ENCODE measurements at places on chromosomes 2 and 18. TPM values are rescaled to one million over a fixed set of nuclear protein-coding genes. Genes with fewer than 3 reads are reported as not detected.
A peak's percentile ranks its signal among the peaks of the same experiment; 100 is the strongest.

Gene ANKRD30B
- polyA plus RNA-seq, result not detected

GRCh38 chr2:21052044-21052443 lies 8.2 kb upstream of the APOB start:
- no peak for DNase-seq

- no peak for DNase-seq
Observed at GRCh38 chr18:23196119-23197007, 61.1 kb downstream of the CABLES1 start.

DNA sequence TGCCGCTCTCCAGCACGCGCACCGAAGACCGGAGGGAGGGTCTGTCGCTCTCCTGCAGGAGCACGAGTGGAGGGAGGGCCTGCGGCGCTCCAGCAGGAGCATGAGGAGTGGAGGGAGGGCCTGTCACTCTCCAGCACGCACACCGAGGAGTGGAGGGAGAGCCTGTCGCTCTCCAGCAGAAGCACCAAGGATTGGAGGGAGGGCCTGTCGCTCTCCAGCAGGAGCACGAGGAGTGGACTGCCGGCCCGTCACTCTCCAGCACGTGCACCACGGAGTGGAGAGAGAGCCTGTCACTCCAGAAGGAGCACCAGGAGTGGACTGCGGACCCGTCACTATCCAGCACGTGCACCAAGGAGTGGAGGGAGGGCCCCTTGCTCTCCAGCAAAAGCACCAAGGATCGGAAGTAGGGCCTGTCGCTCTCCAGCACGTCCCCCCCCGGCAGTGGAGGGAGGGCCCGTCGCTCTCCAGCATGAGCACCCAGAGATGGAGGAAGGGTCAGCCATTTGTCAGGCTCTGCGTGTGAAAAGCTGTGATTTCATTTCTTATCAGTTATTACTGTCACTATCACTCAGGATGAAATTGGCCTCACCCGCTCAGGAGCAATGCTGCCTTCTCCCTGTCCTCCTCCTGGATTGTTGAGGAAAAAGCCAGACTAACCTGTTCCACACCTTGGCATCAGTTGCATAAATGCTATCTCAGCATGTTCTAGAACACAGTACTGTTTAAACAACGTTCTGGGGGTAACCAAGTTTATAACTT lies 35.9 kb downstream of the ADI1 start:
- DNase-seq, result no peak

DNA sequence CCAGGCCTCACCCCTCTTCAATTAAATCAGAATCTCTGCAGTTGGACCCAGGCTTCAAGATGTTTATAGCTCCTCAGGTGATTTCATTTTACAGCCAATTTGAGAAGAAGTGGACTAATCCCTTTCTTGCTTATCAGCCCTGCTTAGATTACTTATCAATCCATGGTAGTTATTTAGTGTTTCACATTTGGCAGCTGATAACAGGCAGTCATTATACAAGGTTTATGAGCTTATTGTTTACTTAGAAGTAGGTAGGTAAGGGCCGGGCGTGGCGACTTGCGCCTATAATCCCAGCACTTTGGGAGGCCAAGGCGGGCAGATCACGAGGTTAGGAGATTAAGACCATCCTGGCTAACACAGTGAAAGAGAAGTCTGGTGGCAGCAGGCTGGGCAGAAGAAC lies 237.5 kb downstream of the CTNNA2 start:
- no peak for DNase-seq

DNA sequence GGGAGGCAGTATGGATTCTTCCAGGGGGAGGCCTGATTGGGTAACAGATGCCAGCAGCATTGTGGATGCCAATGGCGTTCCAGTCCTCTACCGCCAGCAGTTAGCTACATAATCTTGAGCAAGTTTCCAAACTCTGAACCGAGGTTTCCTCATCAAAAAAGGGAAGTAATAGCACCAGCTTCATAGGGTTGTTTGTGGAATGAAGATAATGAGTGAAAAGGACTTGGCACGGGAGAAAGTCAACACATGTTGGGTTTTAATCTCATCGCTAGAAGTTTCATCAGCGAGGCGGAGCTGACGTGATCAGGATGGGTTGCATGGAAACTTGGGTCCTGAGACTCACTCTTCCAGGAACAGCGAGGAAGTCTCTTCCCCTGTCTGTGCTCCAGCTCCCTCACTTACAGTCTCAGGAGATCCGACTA lies 266.7 kb downstream of the SH3BP4 start:
- no peak for DNase-seq

GRCh38 chr2:238578256-238578655 lies 151.5 kb downstream of the ASB1 start:
- DNase-seq, result no peak

DNA sequence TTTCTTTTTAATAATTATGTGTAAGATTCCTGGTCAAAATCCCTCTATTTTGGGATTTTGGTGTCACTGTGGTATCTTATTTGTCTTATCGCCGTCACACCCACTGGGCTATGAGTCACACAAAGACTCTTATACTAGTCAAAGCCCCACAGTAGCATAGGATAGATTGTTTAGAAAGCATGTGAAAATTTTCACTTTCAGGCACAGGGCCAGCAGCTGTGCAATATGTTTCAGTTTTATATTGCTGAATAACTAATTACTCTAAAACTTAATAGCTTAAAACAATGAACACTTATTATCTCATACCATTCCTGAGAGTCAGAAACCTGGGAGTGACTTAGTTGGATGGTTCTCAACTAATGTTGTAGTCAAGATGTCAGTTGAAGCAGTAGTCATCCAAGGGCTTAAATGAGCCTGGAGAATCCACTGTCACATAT lies 24.0 kb downstream of the CFAP210 start:
- peak; percentile 84 for DNase-seq

- no peak for DNase-seq
Observed at GRCh38 chr2:230068651-230069055, at the start of gene SLC16A14. SLC16A14 (minus strand) TSS chr2:230068924; CDS start chr2:230059352, 9,572 bp downstream.

- no peak for DNase-seq
Observed at GRCh38 chr2:234425639-234426603, 71.0 kb downstream of the ARL4C start.
